ENCODE measurements at places on chromosomes 13 and 19.

DNA sequence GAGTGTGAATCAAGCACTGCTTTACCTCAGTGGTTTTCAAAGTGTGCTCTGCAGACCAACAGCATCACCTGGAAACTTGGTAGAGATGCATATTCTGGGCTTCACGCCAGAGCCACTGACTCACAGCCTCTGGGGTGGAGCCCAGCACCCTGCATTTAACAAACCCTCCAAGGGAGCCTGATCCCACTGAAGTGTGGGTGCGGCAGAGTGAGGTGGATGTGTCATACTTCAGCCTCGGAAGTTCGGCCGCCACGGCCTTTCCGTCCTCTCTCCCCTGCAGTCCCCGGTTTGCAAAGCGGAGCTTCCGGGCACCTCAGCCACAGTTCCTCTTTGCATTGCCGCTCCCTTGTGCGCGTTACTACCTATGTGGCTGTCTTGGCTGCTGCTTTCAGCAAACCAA, 33.3 kb upstream of the MICU2 start:
- no peak for DNase-seq

DNA sequence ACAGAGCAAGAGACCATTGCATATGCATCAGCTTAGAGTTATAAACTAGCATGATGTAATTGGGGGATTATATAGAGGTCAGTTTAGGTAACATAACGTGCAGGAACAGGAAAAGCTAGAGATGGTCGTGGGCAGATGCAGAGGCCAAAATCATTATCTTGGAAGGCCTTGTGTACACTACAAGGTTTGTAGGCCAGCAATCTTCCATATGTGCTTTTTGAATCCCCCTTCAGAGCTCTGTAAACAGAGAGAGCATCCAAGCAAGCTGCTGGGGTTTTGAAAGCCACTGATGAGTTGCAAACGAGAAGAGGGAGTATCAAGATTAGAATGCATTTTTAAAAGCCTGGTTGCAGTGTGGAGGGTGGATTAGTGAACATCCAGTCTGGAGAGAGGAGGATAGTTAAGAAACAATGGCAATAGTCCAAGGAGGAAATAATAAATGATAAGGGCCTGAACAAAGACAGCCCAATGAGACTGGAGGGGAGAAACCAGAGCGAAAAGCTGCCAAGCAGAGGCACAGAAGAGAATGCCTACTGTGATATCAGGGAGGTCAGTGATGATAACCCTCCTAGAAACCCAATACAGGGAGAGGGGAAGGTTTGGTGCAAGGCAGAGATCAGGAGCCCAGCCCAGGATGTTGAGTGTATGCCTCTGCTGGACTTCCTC, 109.6 kb downstream of the ZAR1L start:
- DNase-seq: no peak

DNA sequence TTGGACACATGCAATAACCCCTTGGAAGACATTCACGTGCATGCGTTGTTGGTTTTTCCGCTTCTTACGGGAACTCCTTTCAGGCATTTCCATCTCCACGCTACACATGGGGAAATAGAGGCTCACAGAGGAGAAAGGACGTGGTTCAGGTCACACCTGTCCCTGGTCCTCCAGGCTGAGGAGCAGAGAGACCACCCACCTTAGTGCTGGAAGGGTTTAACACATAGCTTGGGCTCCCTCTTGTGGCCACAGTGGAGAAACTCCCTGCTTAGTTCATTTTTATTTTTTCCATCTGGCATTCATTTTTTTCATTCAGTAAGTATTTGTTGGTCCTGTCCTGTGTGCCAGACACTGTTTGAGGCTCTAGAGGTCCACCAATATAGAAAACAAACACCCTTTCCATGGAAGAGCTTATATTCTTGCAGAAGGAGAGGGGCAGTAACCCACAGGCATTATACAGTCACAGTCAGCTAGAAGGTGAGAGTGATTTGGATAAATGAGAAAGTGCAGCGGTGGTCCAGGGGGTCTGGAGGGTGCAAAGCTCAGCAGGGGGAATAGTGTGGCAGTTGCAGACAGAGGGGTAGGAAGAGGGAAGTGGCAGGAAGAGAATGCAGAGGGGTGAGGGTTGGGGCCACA, 24.2 kb upstream of the TTYH1 start:
- DNase-seq: no peak

DNA sequence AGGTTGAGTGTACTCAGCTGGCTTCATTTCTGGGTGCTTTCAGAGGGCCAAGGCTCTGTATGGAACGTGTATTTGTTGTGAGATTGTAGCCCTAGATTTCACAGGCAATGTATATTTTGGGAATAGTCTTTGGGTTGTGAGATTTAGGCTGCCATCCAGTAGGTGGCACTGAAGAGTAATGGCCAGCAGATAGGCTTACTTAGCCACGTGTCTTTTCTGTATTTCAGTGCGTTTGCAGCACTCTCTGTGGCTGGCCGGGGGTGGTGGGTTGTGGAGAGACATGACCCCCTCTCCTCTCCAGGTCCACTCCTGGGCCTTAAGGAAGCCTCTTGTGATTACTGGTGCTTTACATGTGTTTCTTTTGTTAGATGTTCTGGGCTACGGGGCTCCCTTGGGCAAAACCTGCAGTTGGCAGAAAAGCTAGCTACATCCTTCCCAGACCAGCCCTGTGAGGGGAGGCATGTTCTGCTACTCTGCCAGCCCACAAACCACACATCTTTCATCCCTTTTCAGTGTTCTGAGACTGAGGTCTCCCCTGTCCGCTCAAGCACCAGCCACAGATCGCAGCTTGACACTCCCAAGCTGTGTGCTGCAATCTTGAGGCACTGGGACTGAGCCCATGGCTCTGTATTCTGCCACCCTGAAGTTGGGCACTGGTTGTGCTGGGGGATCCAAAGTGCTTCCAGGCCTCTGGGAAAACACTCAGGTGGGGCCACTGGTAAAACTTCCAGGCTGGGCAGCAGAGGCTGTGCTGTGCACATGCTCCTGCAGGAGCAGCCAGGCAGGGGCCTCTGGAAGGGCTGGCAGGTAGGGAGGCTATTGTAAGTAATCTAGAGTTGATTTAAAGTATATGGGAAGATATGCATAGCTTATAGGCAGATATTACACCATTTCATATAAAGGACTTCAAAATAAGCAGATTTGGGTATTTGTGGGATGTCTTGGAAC, 1096.8 kb upstream of the PCDH20 start:
- no peak for DNase-seq

DNA sequence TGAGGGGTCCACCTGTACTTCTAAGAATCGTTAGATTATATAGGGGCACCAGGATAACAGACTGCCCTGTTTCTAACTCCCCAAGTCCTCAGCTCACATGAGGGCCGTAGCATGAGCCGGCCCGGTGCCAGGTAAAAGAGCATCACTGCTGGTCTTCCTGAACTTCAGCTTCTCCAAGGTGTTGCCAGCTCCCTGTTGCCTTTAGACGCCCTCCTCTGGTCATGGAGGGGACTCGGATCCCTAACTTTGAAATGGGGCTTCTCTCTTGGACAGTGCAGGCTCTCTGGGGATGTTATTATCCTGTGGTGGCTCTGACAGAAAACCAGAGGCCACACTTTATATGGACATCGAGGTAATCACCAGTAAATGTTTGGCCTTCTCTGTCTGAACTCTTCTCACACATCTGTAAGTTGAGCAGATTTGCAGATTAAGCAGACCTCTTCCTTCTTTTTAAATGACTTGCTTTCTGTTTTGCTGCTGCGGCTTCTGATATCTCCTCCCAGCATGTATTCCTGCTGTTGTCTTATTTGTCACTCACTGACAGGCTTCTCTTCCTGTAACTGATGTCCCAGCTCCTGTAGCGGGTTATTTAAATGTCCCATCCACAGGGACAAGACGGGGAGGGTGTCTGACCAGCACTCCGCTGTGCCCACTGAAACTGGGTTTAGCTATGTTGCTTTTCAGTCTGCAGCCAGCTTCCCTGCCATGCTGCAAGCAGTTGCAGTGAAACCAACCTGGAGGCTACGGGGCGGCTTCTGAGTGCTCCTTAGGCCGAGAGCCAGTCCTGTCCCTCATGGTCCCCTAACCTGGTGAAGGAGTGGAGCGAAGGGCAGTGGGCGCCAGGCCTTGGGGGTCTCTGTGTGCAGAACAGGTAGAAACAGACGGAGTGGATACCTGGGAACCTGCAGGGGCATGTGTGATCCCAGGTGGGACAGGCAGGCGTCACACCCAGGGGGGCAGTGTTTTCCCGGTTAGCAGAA, 39.2 kb downstream of the TSSK6 start:
- no peak for DNase-seq

- no peak for DNase-seq
Observed at GRCh38 chr19:16603090-16603489, 24.9 kb downstream of the MED26 start.

- no peak for DNase-seq
Observed at GRCh38 chr13:79258489-79258888, 147.6 kb downstream of the RBM26 start.

DNA sequence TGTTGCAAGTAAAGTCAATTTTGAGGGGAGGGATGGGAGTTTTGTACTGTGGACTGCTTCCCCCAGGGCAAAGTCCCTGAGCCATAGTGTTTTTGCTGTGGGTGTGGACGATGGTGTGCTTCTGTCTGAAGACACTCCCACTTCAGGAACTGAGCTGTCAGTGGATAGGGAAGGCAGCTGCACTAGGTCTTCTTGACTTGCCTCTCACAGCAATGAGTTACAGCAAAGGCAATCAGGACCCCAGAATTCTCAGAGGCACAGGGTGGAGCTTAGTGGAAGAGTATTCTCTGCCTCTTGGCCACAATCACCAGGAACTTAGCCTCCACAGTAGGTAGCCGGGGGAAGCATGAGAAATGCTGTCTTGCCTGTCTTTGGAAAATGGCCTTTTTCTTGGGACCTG, 1416.6 kb upstream of the MIR17HG start:
- DNase-seq: no peak

DNA sequence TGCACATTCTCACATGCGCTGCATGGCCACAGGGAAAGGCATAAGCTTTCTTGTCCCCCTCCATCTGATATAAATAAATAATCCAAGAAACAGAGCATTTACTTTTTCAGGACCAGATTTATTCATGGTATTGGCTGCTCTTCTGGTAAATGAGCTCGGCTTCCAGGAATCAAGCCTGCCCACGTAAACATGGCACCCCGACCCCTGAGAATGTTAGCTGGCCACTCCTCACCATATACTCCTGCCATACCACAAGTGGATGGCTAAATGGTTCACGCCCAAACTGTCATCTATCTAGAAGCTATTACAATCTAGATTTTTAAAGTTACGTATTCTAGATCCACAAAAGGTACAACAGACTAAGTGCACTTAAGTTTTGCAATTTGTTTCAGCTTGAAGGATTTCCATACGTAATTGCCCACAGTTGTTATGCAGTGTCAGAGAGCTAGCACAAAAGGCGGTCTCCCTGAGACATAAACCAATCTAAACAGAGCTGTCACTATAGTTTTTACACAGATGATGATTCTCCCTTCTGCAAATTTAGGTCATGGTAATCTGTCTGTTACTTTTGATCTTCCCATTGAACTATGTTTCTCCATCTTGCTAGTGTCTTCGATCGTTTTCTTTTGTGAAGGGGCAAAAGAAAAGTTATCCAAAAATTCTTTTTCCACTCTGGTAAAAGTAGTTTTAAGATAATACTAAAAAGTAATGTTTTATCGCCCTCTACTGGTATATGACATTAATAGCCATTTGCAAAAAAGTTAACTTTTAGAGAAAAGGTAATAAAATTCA, 16.2 kb upstream of the FOXO1 start:
- DNase-seq: no peak

GRCh38 chr13:112720251-112720650, 30.4 kb downstream of the ATP11A start:
- no peak for DNase-seq
